8988T (cell line): ENCODE measurements at places on chromosomes 3 and 15.

DNA sequence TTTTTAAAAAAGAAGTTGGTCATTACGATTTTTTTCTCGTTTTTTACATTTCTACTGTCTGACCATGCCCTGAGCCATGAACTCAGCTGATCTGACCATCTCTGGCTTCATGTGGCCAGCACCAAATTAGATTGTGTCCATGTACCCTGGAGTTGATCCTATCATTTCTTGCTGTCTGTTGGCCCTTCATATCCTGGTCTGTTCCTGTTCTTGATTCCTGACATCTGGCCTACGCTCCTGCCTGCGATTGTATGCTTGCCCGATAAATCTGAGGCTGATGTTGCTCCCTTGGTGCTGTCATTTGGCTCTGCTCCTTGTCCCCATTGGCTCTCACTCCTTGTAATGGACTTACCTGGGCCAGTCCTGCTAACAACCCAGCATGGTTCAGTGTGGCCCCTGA lies 89.8 kb upstream of the IGSF10 start:
- DNase-seq: no peak

DNA sequence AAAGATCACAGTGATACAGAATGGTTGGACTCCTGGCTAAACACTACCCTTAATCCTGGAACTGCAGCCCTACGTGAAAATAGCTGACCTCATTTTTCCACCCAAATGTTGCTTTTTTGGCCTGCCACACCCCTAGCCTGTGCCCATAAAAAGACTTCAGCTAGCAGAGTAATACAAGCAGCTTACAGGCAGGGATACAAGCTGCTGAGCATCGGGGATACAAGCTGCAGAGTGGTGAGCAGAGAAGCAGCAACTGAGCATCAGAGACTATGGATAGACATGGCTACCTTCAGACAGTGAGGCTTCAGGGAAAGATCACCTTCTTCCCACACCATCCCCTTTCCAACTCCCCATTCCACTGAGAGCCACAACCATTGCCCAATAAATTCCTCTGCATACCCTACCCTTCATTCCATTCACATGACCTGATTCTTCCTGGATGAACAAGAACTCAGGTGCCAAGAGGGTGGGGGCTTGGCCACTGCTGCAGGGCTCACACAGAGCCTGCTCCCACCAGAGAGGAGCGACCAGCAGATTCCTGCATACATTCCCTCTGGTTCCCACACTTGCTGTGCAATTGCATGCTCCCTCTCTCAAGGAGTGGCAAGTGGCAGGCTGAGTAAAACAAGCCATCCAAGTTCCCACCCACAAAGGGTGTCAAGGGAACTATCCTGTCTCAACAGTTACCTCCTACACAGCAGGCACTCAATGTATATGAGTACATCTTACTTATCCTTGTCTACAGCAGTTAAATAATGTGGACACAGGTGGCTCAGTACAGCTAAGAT lies 217.5 kb downstream of the ALCAM start:
- DNase-seq: no peak

DNA sequence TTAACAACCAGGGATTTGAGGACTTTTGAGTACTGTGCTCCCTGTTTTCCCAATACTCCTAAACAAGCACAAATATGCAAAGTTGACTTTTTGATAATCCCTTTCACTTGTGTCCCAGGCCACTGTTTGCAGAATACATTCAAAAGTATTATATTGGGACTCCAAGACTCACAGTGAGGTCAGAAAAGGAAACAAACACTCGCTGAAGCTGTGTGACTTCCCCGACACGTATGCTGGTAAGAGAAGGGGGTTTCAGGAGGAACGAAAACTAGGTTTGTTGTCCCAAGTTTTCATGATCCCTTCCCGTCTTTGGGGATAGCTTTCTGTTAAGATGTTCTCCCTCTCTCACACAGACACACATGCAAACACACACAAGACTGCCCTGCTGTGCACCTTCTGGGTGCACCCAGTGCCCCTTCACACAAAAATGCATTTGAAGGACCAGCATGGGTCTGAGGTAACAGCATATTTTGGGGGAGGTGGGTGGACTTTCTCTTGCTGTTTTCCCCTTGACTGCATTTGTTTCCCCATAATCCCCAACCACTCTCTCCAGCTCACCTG lies 225.2 kb upstream of the PRICKLE2 start:
- DNase-seq: no peak

GRCh38 chr3:94616833-94617232 lies 554.0 kb downstream of the NSUN3 start:
- DNase-seq: no peak

GRCh38 chr3:181384970-181385369 lies 326.8 kb upstream of the SOX2 start:
- DNase-seq: no peak

DNA sequence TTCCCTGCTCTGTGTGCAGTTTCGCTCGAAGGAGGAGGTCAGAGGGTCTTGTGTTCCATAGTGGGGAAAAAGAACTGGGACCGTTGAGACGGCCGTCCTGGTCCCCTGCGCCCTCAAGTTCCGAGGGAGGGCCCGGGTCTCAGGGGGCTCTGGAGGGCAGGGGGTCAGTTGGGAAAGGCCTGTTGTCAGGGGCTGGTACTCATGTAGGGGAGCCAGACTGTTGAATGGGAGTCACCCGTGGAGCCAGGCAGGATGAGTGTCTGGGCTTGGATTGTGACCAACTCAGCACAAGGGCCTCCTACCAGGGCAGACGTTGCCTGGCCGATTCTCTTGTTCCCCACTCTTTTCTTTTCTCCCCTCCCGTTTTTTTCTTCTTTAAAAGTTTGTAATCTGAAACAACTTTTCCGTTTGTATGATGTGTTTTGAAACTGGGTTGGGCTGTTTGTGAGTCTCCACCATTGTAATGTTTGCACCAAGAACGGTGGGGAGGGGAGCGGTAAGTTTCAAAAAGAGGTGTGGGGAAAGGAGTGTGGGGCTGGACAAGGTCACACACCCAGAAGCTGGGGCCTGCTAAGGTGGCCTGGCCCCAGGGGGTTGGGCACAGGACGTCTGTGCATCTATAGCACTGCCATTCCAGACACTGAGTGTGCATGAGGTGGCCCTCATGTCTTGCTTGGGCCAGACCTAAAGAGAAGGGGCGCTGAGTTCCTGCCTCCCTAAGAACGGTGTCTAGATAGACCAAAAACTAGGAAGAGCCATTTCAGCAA lies 1.1 kb downstream of the CMTM7 start:
- DNase-seq: no peak

DNA sequence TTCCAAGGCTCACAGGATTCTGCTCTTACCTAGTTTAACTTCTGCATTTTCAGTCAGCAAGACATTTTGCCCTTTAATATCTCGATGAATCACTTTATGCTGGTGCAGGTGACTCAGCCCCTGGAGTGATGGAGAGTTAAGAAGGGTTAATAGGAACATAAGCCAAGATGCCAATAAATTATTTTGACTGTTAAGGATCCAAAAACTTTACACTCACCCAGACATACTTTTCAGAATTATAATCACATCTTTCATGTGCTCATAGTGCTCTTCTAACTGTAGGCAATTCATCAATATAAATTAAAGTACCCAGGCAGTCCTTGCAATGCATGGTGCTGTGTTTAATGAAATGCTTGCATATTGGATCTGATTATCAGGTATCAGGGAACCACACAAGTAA lies 164.1 kb upstream of the SLC2A2 start:
- DNase-seq: no peak

GRCh38 chr15:48868023-48868422 lies 9.9 kb upstream of the EID1 start:
- DNase-seq: no peak

DNA sequence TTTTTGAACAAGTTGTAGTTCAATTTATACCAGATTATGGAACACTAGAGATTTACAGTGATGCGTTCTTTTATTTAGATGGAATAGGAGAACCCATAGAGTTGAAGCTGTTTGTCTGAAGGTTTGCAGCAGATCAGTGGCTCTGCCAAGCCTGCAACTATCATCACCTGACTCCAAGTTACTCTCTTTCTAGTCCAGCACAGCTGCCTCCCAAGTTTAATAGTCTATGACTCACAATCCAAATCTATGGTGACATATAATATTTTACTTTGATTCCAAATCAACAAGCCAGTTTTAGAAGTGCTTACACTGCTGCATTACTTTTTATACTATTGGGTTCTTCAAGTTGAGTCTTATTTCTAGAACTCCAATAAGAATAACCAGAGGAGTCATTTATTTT lies 400.4 kb downstream of the LPP start:
- DNase-seq: no peak

- DNase-seq: no peak
These were observed 116.5 kb downstream of the UBE2E2 start for GRCh38 chr3:23319366-23320312.

DNA sequence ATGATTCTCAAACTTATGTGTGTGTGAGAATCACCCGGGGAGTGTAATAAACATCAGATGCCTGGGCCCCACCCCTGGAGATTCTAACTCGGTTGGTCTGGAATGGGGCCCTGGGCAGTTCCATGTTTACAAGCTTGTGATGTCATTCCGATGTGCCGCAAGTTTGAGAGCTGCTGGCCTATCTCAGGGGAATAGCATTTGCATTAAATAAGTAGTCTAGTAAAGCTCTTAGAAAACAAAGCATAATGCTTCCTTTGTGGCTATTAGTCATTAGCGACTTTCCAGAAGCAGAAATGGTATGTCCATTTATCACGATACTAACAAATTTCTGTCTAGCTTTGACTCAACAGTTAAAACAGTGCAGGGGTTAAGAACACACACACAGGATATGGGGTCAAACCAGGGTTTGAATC lies 20.9 kb downstream of the PGBD4 start:
- DNase-seq: no peak

GRCh38 chr3:101362406-101362805 lies 42.0 kb upstream of the IMPG2 start:
- no peak for DNase-seq

DNA sequence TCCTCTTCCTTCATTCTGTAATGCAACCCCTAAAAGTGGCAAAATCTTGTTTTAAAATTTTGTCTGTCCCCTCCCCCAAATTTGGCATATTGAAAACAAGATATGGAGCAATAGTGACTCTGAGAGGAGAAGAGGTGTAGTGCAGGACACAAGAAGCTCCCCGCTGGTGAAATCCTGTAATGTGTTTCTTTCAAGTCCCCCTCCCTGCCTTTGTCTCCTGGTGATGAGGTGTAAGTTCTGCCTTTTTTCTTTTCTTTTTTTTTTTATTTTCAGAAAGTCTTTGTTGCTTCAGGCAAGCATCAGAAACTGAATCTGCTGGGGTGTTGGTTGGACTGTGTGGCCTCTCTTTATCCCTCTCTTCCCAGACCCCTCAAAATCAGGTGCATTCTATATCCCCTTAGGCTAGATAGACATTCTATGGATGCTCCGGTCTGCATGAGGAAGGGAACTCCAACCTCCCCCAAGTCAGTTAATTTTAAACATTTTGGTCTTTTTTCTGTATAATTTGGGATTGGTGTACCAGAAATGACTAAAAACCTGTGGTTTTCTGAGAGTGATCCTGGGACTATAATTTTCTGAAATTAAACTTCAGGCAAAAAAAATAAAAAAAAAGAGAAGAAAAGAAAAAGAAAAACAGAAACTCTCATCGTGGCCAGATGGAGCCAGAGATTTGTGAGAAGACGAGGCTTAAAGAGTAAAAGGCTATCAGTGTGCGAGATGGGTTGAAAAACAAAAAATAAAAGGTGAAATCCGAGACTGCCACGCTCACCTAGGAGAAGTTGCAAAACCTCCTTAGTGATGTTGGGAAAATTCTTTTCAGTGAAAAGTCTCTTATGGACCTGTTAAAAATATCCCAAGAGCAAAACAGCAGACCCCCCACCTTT lies 21.4 kb downstream of the ACKR2 start:
- DNase-seq: no peak

DNA sequence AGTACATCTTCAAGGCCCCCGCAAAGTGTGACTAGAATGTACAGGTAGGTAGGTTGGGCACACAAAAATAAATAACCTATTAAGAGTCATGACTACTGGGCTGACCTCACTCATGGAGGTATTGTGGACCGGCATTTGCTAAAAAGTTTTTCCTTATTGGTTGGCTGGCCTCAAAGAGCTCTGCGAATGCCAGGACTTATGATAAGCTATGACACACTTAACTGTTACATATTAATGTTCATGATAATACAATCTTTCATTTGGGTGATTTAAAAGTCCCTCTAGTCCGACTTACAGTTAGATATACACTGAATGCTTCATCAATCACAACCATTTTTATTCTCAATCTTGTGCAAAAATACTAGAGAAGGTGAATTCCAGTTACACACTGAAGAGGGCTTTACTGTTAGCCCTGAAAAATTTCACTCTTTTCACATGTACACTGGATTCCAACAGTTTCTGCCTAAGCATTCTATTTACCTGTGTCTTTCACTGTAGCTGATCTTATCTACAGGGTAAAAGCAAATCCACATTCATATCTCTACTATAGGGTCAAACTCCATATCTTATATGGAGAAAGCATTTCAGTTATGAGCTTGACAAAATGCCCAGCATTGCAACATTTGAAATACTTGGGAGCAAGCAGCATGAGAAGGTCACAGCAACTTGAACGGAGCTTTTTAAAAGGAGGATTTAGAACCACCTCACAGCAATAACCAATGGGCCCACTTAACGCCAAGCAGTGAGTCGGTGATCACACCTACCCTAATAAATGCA lies 329.1 kb downstream of the FOXP1 start:
- no peak for DNase-seq

GRCh38 chr3:72559385-72559784 lies 288.9 kb downstream of the SHQ1 start:
- no peak for DNase-seq

DNA sequence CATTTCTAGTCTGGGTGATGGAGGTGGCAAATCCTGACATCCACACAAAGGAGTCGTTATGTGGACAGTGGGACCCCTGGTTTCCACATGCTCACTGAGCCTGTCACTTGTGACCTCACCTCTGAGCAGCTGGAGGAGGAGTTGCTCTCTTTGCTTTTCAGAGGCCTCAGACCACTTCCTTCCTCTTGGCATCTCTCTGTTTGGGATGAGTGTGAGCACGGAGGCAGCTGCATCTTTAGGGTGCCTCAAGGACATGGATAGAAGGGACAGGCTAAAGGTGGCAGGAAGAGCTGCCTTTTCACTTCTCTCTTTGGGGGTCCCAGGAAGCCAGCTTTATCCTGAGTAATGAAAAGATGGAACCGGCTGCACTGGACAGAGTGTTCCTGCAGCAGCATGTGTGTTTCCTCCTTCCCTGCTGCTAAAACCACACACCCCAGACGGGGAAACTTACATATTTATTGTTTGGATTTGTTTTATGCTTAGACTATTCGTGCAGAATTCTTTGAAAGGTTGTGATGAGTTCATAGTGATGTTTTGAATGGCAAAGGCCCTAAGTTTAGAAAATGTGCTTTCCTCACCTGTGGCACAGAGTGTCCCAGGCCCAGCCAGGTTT lies 31.8 kb downstream of the GPR171 start:
- no peak for DNase-seq

- no peak for DNase-seq
These were observed 62.1 kb downstream of the HOMER2 start for GRCh38 chr15:82890338-82890994.

GRCh38 chr3:173013219-173013832 lies 127.7 kb downstream of the SPATA16 start:
- no peak for DNase-seq

- no peak for DNase-seq
These were observed 88.4 kb upstream of the RPL32 start for GRCh38 chr3:12929801-12930200.

GRCh38 chr15:57403017-57403416 lies 26.7 kb downstream of the CGNL1 start:
- DNase-seq: no peak
